Umbilical cord (tissue), 2 donors: ENCODE measurements at places on chromosomes 13 and 19. TPM values are rescaled to one million over a fixed set of nuclear protein-coding genes. Genes with fewer than 3 reads are reported as not detected.

- DNase-seq, result peak; percentile 75
Measured at GRCh38 chr13:20389696-20390525, 135.7 kb downstream of the CRYL1 start.

- no peak for DNase-seq
Measured at GRCh38 chr13:111947026-111947810, 119.7 kb upstream of the SOX1 start.

The NPAS1 gene
- total RNA-seq, result not detected

The LRRC4B gene
- total RNA-seq, result 35.9 TPM

The CCDC70 gene
- total RNA-seq, result 2.2 TPM

DNA sequence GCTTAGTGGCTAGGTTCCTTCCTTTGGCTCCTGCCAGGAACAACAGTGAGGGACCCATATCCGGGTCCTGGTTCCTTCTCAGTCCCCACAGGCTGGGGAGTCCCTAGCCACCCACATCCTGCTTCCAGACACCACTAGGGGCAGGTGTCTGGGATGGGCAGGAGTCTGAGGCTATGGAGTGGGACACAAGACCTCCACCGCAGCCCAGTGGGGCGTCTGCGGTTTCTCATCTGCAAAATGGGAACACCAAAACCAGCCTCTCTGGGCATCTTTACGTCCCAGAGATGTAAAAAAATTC is 879 bp upstream of the FCGBP start:
- no peak for DNase-seq

GRCh38 chr13:100984085-100984705 is 309.6 kb upstream of the TMTC4 start:
- DNase-seq, result no peak

The SLC8A2 gene
- 4.8 TPM for total RNA-seq

The ZNF253 gene
- total RNA-seq, result 10.8 TPM

DNA sequence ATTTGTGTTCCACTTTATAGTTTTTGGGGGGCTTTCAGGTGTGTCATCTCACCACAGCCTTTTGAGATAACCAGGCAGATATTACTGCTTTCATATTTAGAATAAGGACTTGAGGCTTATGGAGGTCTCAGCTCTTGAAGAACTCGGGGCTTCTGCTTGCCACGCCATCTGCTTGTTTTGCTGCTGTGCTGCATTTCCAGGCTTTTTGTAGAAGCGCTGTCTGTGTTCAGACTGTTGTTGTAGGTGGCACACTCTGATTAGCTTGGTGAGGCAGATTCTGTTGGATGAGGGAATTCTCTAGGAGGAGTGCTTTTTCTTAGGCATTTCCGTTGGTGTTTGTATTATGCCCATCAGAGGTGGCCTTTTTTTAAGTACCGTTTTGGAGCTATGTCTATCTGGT is 57.2 kb downstream of the WASF3 start:
- DNase-seq, result no peak

DNA sequence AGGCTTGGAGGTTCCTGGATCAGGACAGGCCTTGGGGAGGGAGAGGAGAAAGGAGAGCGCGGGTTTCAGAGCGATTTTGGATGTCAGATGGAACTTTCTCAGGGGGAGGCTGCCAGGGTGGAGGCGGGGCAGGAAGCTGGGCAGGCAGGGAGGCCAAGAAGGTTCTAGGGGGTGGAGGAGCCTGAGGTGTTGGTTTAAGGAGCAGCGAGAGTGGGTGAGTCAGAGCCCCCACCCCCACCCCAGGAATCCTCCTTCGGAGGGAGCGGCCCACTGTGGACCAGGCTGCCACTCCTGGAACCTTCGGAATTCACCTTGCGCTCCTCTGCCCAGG is 15.9 kb upstream of the NOP53 start:
- peak; percentile 86 for DNase-seq

The FAM216B gene
- total RNA-seq, result 1.2 TPM

The LYPD5 gene
- total RNA-seq, result 3.1 TPM

GRCh38 chr13:94673851-94674250 is 38.5 kb downstream of the SOX21 start:
- DNase-seq, result peak; percentile 4

The KLK14 gene
- total RNA-seq, result not detected

- DNase-seq, result no peak
Measured at GRCh38 chr13:29835280-29836061, 14.9 kb downstream of the UBL3 start.

The WDR88 gene
- not detected for total RNA-seq

The IL11 gene
- total RNA-seq, result 12.0 TPM

- no peak for DNase-seq
Measured at GRCh38 chr13:40223585-40223984, 442.9 kb downstream of the FOXO1 start.

The TEKTIP1 gene
- total RNA-seq, result not detected

- DNase-seq, result peak; percentile 50
Measured at GRCh38 chr13:95317039-95317989, 16.1 kb upstream of the ABCC4 start.

DNA sequence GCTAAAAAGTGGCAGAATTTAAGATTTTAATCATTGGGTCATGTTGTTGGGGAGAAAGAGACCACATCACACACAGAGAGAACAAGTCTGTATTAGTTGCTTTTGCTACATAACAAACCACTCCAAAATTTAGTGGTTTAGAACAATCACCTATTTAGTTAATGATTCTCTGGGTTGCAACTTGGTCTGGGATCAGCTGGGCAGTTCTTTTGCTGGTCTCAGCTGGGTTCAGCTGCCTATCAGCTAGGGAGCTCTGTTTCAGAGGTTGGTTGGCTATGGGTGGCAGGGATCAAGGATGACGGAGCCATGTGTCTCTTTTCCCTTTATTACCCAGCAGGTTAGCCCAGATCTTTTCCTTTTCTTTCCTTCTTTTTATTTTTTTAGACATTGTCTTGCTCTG is 8.9 kb downstream of the PINLYP start:
- no peak for DNase-seq

The DCT gene
- 5.8 TPM for total RNA-seq

The YJEFN3 gene
- total RNA-seq, result 3.1 TPM

DNA sequence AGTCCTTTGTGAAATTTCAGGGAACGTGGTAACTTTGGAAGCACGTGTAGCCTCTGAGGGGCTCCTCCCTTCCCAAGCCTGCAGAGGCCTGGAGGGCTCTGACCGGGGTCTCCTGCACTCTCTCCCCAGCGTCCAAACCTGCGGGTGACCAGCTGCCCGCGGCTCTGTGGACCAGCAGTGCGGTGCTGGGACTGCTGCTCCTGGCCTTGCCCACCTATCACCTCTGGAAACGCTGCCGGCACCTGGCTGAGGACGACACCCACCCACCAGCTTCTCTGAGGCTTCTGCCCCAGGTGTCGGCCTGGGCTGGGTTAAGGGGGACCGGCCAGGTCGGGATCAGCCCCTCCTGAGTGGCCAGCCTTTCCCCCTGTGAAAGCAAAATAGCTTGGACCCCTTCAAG is 2.7 kb upstream of the TPGS1 start:
- no peak for DNase-seq

- no peak for DNase-seq
Measured at GRCh38 chr13:19345158-19345557, 163.5 kb upstream of the TUBA3C start.

GRCh38 chr19:18045307-18046050 is 37.5 kb downstream of the ARRDC2 start:
- no peak for DNase-seq

DNA sequence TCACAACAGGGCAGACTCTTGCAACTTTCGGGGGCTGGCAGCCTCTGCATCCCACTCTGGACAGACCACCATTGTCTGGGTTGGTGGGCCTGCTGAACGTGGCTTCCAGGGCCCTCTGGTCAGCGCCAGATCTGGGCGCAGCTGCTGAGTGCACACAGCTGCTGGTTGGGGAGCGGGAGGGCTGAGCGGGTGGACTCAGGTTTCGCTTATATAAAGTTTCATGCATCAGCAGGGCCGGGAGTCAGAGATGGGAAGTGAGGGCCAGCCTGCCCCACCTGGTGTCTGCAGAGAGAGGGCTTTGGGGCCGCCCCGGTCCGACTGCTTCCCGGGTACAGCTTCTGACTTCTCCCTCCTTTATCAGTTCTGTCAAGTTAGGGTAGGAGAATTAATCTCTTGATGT is 6.9 kb downstream of the ARHGEF7 start:
- DNase-seq, result no peak

DNA sequence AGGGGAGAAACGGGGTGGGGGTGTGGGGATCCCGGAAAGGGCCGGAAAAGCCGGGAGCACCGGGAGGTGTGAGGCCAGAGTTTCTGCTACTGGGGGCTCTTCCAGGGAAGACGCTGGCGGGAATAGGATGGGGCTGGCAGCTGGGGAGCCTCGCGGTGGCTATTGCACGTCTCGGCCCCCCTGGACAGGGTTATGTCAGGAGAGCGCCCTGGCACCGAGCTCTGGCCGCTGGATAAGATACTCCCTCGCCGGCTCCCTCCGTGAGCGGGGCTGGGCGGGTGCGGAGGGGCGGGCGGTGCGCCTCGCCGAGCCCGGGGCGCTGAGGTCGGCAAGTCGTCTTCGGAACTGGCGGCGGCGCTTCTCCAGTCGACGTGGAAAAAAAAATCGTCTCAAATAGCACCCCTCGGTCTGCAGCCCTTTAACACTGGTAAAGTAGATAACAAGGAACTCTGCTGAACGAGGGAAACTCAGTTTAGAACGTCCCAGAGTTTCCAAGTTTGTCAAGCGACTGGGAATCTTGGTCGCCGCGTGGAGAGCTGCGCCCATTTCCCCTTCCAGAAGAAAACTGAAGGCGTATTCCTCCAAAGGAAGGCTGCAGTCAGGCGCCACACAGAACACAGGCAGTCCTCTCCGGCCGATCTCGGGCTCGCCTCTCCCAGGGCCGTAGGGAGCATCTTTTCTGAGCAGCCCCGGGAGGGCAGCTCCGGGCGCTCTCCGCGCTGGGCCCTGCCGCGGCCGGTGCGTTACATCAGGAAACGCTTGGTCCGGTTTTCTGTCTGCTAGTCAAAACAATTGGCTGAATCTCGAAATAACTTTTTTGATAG is 115.1 kb downstream of the KCNRG start:
- DNase-seq, result peak; percentile 36

GRCh38 chr13:41244556-41244955 is 18.8 kb downstream of the MTRF1 start:
- DNase-seq, result no peak

The PRTN3 gene
- not detected for total RNA-seq

DNA sequence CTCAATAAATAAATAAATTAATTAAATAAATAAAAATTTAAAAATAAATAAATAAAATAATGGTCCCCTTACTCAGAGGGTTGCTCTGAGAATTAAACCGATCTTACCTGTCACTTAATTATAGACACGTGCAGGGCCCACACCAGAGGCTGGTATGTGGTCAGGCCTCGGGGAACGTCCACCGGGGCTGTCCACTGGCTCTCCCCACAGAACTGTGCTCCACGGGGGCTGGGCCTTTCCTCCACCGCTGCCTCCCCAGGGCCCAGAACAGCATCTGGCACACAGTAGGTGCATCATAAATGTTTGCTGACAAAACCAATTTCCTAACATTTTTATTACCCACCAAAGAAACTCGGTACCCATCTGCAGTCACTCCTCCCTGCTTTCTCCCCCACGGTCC is 69.2 kb downstream of the CEBPG start:
- no peak for DNase-seq

GRCh38 chr13:61415058-61415721 is 459 bp downstream of the PCDH20 start:
- peak; percentile 74 for DNase-seq

GRCh38 chr13:75694722-75695121 is 58.6 kb downstream of the LMO7 start:
- DNase-seq, result no peak

The KLK10 gene
- total RNA-seq, result 0.24 TPM

The KLK4 gene
- 1.4 TPM for total RNA-seq

The CEACAM4 gene
- not detected for total RNA-seq

GRCh38 chr19:35578707-35579106 is 7.3 kb upstream of the PMIS2 start:
- peak; percentile 9 for DNase-seq

DNA sequence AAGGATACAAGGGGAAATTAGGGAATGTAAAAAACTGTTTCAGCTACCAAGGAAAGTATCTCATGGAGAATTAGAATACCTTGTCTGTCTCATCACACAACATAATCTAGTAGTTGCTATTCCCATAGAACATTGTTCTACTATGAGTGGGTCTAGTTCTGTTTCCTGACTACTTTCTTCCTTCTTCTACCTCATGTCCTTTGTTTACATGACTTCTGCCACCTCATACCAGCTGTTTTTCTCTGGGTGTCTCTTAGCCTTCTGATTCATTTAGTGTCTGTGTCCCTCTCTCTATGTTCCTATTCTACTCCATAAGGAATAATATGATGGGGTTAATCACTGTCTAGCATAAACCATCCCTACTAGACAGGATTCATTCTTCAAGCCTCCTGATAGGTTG is 887.3 kb downstream of the DIAPH3 start:
- DNase-seq, result no peak

- no peak for DNase-seq
Measured at GRCh38 chr19:49425922-49426592, 869 bp downstream of the GFY start.

DNA sequence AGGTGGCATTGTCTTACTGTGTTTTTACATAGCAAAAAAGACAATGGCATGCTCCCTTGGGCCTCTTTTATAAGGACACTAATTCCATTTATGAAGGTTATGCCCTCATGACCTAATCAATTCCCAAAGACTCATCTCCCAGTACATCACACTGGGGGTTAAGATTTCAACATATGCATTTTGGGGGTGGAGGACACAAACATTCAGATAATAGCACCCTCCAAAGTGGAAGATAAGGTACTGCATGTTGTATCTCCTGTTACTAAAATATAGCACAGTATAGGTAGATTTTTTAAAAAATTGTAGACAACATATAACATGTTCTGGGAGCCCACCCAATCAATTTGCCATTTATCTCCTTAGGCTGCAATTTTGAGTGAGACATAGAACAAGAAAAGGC is 221.2 kb downstream of the LIG4 start:
- DNase-seq, result no peak

GRCh38 chr13:48175185-48175584 is 57.8 kb upstream of the ITM2B start:
- DNase-seq, result no peak

GRCh38 chr13:30710442-30710841 is 24.9 kb upstream of the ALOX5AP start:
- DNase-seq, result no peak

The FAM83E gene
- 0.48 TPM for total RNA-seq

DNA sequence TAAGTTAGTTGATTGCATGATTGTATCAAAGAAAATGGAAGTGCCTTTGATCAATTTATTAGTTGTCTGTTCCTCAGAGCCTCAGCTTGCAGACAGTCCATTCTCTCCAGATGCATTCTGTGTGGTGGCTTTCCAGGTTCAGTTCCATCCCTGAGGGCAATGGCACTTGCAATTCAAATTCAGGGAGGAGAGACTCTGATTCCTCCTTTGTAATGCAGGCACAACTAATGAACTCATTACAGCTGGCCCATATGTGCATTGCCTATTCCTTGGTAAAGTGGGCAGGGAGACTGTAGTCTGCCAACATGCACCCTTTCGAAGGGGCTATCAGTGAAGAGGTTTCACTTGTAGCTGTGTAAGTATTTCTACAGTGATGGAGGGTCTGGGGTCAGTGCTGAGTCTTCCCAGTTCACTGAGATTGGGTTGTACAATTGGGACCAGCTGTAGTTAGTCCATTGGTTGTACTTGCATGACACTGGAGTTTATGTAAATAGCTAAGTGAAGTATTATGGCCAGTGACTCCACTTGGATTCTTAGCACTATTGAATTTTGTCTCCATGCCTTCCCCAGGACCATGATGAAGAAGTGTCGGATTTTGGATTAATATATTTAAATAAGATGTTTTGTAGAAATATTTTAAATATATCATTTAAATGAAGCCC is 401.7 kb downstream of the GPC6 start:
- no peak for DNase-seq
